ENCODE measurements at places on chromosomes 16 and 17.

- peak; percentile 74 for DNase-seq
Observed at GRCh38 chr17:42675965-42676423, 800 bp downstream of the PLEKHH3 start.

GRCh38 chr17:40464392-40464855 lies 21.2 kb downstream of the IGFBP4 start:
- no peak for DNase-seq

DNA sequence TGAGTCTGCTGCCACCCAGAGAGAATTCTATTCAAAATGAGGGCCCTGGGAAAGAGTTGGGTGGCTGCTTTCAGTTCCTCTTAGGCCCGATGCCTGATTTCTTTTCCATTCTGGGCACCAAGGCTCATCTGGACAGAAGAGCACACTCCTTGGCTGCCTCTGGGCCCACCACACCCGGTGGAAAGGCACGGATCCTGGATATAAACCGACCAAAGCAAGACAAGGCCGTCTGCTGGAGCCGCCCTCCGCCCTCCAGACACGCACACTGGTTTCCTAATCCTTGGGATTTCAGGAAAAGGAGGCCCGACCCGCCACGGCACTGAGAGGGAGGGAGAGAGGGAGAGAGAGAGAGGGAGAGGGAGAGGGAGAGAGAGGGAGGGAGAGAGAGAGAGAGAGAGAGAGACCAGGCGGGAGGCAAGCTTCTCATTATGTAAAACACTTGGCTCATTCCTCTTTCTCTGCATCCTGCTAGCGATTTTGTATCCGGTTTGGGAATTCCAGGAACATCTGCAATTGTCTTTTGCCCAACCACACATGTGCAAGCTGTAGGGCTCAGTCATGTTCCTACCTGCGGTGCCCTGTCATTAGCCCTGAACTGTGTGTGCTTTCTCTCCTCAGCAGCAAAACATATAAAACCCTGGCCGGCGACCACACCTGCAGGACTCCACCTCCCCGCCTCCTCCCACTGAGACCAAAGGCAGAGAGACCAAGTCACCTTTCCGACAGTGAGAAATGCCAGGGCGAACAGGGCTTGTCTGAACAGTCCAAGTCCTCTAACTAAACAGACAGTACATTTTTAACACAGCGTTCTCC lies 347.2 kb downstream of the SOX9 start:
- peak; percentile 58 for DNase-seq

DNA sequence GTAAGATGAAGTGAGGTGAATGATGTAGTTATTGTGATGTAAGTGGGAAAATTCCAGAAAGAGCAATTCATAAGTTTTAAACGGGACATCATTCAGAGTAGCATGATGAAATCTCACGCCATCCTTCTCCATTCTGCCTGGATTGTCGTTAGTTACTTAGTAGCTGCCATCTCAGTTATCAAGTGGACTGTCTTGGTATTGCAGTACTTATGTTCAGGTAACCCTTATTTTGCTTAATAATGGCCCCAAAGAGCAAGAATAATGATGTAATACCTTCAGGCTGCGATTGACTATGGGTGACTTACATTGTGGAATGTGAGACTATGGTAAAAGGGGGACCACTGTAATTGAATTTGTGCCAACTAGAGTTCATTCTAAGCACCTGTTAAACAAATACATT lies 234.1 kb upstream of the TOM1L1 start:
- DNase-seq = no peak

- DNase-seq = no peak
Observed at GRCh38 chr17:28573521-28573920, 2.2 kb upstream of the PIGS start.
